ENCODE measurements at places on chromosomes 5 and 9.

DNA sequence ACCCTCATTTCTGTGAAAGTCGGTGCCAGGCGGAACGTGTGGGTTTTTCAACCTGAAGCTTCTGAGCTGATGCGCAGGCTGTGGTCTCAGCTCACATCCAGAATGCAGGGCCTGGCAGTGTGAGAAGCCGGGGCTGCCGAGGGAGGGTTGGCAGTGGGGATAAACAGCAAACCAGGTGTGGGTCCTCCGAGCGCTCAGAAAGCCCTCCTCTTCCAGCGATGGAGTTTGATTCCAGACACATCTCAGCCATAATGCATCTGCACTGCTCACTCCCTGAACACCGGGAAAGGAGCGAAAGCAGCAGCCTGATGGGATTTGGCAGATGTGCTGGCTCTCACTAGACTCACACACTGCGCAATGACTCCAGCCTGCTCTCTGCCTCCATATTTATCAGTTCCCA lies 280.1 kb downstream of the HSPA4 start:
- DNase-seq: peak; percentile 17

- DNase-seq: no peak
Observed at GRCh38 chr9:81266674-81267073, 422.7 kb downstream of the TLE1 start.

GRCh38 chr9:127445851-127446712 lies 5.1 kb downstream of the RPL12 start:
- peak; percentile 50 for DNase-seq

GRCh38 chr5:134383980-134384697 lies 12.8 kb downstream of the UBE2B start:
- DNase-seq: no peak

DNA sequence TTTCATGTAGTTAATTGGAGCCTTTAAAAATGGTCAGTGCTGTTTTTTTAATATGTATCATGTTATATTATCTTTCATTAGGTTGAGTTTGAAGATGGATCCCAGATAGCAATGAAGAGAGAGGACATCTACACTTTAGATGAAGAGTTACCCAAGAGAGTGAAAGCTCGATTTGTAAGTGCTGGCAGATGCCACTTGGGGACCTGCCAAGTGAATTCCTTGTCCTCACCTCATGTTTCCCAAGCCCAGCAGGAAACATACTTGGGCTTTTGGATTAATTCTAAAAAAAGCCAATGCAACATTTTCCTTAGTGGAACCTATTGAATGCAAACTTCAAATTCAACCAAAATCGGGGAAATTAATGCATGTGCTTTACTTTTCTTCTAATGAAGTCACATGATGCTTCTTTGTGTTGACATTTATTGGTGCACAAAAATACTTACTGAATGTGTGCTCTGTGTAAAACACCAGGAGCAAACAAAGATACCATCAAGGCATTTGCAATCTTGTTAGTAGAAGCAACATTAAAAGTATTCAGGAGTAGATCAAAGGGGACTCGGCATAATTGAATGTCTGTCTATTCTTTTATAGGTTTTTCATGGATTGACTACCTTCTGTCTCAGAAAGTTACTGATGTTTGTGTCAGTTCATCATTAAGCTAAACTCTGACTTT lies 412.1 kb downstream of the KDM4C start:
- no peak for DNase-seq

DNA sequence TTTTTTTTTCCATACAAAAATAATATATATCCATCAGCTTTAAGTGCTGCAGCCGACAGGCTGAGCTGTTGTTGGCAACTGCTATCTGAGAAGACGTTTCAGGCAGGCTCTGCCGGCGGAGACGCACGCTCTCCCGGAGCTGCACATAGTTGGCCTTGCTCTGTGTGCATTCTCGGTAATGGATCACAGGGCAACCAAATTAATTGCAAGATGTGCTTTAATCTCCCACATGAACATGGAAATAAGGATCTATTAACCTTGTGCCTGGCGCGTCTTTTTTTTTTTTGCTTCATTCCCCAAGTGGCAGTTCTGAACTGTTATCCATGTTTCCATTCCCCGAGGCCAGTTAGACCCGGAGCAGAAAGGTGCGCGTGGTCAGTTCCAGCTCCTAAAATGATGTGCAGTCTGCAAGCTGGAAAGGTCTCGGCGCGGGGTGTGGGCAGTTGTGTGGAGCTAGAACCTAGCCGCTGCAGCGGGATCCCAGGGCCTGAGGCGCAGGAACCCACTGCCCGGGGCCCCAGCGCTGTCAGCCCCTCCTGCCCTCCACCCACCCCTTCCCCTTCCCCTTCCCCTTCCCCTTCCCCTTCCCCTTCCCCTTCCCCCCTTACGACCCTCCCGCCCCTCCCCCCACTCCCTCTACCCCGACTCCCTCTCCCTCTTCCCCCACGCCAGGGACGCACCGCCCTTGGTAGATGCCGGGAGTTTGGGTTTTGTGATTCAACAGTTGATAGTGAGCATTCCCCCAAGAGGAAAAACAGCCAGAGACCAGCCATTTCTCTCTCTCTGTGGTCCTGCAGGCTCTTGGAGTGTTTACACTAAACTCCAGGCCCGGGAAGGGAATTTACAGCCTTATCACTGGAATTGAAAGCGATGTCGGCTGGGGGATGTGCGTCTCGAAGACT lies 137.8 kb downstream of the CEP120 start:
- DNase-seq: no peak
